SK-N-DZ (cell line): ENCODE measurements at places on chromosomes 6 and 20.

- DNase-seq: no peak
Observed at GRCh38 chr20:36110994-36111393, 43.5 kb upstream of the EPB41L1 start.

DNA sequence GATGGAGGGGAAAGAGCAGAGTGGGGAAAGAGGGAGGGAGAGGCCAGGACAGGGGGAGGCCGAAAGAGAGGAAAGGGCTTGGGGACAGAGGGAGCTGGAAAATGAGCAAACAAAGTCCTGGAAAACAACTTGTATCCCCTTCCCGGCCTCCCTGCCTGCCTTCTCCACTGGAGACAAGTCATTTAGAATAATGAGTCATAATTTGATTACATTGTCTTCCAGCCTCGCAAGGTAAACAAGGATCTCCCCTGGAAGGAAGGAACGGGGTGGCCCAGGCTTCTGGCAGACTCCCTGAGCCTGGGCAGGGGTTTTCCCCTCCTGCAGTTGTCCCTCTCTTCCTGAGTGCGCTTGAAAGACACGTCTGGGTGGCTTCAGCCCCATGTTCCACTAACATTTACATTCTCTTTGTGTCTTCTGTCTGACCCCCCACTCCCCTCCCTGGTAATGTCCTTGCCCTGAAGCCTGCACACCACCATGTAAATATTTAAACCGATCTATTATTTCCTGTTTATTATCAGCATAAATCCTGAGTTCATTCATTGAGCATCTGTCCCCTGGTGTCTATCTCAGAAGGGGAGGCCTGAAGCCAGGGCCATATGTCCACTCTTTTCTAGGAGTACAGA lies 12.1 kb upstream of the MRPS18A start:
- DNase-seq: peak; percentile 52

- DNase-seq: no peak
Observed at GRCh38 chr20:33130568-33131061, 37.3 kb upstream of the BPIFA2 start.

DNA sequence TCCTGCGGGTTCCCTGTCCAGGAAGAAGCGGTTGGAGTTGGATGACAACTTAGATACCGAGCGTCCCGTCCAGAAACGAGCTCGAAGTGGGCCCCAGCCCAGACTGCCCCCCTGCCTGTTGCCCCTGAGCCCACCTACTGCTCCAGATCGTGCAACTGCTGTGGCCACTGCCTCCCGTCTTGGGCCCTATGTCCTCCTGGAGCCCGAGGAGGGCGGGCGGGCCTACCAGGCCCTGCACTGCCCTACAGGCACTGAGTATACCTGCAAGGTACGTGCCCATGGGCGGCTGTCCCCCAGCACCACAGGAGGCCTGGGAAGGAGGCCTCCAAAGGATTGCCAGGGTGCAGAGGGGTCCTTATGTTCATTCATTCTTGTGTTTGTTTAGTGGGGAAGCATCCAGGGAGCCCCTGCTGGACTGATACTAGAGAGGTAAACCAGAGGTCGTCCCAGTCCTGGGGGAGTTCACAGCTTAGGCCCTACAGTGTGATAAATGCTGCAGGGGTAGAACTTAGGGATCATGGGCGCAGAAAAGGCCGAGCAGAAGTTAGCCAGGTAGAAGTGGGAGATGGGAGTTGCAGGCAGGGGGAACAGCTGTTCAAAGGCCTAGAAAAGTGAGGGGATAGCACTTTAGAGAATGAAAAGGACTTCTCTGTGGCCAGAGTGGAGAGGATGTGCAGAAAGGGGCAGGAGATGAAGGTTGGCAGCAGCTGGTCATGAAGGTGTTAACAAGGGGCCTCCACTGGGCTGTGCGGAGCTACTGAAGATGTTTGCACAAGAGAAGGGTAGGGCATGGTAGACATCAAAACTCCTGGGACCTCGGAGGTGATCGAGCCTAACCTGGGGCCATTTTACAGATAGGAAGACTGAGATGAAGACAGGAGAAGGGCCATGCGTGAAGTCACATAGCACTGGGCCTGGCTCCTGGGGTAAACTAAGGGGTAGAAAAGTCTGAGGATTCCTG lies 7.8 kb downstream of the TRIB3 start:
- DNase-seq: no peak

GRCh38 chr6:95383878-95384277 lies 193.5 kb upstream of the MANEA start:
- no peak for DNase-seq

GRCh38 chr6:95518630-95519227 lies 58.6 kb upstream of the MANEA start:
- no peak for DNase-seq

DNA sequence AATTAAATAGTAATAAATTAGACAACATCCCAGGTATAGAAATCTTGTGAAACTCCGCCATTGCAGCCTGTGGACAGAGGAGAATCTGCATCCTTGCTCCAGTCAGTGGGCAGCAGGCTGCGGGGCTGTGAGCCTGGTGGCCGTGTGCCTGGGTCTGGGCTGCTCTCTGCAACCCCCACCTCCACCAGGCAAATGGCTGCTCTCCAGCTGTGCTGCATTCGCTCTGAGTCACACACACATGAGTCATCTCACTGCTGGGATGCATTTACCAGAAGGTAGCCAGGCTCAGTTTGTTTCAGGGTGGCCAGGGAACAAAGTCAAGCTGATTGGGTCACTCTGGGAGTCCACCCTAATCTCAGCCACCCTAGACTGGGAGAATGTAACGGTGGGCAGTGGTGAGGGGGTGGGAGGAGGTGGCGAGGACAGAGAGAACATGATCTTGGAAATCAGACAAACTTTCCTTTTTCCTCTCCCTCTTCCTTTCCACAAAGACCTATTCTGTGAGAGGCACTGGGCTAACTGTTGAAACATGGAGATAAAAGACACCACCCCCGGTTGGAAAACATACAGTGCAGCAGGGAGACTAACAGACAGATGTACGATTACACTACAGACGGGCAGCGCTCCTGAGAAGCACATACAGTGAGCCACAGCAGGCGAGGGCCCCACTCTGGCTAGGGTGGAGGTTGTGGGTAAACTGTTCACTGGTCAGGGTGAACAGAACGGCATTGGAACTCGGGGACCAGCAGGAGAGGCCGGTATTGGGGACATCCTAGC lies 59.2 kb downstream of the TRAM2 start:
- no peak for DNase-seq

DNA sequence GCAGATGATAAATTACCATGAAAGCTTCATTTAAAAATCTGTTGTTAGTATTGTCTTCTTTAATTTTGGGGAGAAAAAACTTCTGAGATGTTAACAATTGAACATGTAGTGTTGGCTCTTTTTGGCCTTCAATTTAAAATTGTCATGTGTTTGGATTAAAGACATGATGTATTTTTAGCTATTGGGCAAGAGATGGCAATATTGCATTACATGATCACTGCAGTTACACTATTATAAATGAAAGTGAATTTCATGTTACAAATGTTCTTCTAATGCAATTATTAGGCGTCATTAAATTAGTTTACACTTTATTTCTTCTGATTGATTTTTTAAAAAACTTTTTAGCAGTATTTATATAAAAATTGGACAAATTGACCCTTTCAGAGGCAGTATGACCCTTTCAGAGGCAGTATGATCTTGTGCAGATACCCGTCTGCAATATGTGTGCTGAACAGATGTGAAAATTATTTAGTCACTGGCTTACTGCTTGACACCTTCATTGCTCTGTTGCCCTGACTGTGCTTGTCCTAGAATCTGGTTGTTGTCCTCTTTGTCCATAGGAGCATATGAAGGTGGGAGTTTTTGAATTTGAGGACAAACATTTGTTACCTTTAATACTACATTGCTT lies 25.8 kb downstream of the CDKAL1 start:
- DNase-seq: no peak

GRCh38 chr6:16840291-16840690 lies 79.0 kb upstream of the ATXN1 start:
- no peak for DNase-seq

DNA sequence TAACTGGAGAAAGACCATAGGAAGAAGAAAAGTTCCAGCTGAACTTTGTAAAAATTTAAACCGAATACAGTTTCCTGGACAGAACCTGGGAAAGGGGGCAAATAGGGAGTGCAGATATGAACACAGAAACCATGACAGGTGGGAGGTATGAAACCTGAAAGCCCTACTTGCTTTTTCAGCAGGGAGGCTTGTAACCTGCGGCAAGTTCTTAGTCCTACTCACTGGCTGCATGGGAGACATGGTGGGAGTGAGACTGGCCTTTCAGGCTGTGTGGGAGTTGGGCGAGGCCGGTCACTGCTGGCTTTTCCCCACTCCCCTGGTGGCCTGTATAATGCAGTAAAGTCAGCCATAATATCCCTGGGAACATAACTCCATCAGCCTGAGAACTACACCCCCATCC lies 54.2 kb downstream of the ROS1 start:
- no peak for DNase-seq

- no peak for DNase-seq
Observed at GRCh38 chr20:54293526-54293925, 85.6 kb downstream of the PFDN4 start.

DNA sequence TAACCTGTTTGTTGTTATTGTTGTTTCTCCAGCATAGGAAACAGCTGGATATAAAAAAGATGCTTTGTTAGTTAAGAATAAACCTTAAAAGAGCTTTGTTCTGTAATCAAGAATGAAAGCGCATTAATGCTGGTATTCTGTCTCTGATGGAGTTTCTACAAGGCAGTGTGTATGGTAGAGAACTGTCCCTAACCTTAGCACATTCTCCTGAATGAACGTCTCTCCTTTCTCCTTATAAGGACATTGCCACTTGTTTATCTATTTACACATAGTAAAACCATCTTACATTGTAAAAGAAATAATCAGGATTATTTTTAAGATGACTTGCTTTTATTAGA lies 33.8 kb upstream of the LCA5 start:
- DNase-seq: no peak

DNA sequence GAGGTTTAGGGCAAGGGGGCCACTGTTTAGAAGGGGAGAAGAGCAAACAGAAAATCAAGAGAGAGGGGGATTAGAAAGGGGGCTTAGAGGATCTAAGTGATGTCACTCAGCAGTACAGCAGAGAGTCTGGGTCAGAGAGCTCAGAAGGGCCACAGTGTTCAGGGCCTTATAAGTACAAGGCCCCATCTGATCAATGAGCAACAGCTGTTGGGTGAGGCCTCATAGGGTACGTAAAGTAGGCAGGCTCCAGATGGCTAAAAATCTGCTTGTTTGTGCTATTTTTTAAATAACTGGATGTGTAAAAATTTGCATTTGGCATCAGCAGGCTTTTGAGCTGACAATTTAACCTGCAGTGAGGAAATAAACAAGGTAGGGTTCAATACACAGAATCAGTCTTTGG lies 149.8 kb downstream of the SH3BGRL2 start:
- no peak for DNase-seq
